ENCODE measurements at places on chromosomes 7 and 10.
A peak's percentile ranks its signal among the peaks of the same experiment; 100 is the strongest.

DNA sequence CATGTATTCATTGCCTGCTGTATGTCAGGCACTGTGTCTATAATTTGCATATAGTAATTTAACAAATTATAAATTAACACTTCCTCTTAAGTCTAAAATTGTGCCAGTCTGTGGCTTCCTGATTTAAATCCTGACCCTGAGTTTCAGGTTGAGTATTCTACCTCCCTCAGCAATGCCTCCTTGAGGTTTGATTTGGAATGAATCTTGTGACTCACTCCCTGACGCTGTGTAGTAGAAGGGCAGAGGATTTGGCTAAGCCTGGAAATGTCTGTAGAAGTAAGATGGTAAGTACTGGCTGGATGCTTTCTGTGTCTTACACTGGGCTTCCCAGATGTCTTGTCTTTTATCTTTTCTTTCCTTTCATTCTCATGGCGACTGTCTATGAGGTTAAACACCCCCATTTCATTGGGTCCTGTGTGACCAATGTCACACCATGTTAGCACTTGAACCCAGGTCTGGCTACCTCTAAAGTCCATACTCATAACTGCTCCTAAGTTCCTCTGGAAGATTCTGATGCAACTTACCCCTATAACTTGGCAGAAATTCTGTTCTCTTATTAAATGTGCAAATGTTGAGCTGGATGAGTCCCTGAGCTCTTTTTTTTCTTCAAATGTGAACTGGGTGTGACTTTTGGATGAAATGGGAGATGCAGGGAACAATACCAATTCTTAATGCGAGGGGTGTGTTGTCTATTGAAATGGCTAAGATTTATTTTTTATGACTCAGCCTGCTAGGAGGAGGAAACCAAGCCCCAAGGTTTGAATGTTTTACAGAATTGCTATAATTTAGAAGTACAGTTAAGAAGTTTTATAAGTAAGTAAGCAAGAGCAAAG lies 48.5 kb downstream of the PLCE1 start:
- DNase-seq = no peak

- DNase-seq = no peak
Observed at GRCh38 chr10:132063432-132063831, 2.3 kb upstream of the JAKMIP3 start.

DNA sequence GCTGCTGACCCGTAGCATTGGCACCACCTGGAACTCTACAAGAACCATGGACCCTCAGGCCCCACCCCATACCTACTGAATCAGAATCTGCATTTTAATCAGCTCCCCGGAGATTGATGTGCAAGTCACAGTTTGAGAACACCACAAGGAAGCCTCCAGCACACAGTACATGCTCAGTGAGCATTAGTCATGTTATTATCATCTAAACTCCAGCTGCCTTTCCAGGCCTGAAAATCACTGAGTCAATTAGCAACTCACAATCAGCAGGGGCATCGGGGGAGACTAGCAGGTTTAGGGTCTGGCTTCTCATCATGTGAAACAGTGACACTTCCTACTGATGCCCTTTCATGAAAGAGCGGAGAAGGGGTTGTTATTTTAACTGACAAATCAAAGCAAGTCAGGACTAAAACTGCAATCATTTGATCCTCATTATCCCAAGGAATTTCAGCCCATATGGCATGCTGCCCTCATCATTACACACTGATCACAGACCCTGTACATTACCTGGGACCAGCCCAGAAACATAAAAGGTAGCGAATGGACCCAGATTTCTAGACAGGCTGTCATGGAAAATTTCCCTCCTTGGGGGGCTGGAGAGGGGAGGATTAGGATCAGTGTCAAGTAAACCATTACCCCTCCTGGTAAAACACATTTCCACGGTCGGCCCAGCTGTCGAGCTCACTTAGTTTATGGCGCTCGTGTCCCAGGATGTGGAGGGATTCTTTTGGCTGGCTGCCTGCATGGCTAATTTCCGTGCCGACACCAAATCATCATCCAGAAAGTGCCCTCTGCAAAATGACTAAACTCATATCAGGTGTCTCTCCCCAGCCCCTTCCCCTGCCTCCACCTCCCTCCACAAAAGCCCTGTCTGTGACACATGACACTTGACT lies 122.8 kb downstream of the PRLHR start:
- DNase-seq = no peak

DNA sequence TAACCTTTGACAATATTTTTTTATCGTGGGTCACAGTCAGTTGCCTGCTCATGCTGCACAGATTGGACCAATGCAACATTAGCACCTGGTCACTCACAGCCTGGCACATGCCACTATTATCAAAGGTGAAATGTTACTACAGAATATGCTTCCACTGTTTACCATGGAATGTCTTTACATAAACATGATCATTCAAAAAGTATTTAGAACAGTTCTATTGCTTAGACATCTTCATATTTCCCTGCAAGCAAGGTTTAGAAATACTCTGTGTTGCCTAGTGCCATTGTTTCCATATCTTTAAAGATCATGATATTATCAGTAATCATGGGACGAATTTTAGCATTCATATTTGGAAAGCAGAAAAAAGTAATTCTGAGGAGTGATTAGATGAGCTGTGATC lies 179.9 kb upstream of the CHRM2 start:
- no peak for DNase-seq

GRCh38 chr7:45400680-45401079 lies 173.5 kb upstream of the ADCY1 start:
- DNase-seq = no peak

DNA sequence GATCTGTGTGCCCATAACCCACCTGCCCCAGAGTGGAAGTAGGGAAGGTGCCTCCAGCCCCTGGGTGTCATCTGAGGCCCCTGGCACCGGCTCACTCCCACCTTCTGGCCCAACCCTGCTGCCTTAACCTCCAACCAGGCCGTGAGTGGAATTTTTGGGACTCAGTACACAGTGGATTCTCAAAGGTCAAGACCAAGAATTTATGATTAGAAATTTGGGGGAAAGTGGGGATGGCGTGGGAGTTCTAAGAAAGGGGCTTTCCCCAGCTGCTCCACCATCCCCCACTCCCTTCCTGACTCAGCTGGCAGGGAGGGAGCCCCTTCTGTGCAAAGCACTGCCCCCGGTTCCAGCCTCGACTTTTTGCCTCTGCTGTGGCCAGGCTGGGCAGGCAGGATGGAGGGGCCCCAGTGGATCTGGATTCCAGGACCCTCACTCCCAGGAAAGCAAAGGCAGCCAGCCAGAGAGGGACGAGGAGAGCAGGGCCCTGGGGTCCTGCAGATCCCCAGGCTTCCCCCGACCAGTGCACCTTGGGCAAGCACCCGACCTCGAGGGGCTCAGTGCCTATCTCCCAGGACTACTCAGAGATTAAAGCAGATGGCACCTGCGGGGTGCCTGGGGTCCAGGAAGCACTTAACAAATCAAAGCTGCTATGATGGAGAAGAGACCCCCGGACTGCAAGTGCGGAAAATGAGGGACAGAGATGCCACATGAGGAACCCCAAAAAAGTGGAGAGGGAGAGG lies 12.8 kb downstream of the SPOCK2 start:
- DNase-seq = no peak

DNA sequence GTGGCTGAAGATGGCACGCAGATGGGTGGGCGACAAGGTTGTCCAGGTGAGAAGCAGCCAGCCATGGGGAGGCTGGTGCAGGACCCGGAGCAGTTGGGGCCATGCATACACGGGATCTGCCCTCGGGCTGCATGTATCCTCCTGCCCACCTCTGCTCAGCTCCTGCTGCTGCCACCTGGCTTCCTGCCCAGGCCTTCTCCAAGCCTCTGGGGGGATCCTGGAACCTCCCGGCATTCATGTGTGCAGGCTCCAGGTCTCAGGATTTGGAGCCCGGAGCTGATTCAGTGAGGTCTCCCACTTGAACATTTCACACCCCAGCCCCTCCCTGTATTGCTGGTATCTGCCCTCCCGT lies 27.0 kb downstream of the PDGFA start:
- no peak for DNase-seq

- no peak for DNase-seq
Observed at GRCh38 chr10:29618341-29619171, 16.2 kb downstream of the SVIL start.

GRCh38 chr7:5354460-5355232 lies 69.0 kb downstream of the TNRC18 start:
- peak; percentile 93 for DNase-seq

GRCh38 chr7:3134745-3135144 lies 91.1 kb upstream of the CARD11 start:
- no peak for DNase-seq

GRCh38 chr7:141114029-141114664 lies 40.3 kb downstream of the TMEM178B start:
- DNase-seq = no peak

GRCh38 chr7:54788664-54789063 lies 29.7 kb upstream of the SEC61G start:
- DNase-seq = peak; percentile 78

DNA sequence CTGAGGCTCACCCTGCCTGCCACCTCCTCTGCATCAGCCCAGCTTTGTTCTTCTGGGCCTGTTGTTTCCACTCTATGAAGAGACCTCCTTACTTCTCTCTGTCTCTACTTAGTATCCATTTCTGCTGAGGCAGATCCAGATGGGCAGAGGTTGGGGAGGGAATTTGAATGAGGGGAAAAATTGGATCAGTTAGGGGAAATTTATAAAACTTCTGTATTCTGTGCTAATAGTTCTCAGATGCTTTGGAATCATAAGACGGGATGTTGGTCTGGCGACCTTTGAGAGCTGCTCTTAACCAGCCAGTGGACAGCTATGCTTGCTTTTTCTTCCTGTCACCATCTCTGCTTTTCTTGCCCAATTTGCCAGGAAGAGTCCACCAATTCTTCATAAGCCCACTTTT lies 55.5 kb downstream of the AUTS2 start:
- DNase-seq = no peak

DNA sequence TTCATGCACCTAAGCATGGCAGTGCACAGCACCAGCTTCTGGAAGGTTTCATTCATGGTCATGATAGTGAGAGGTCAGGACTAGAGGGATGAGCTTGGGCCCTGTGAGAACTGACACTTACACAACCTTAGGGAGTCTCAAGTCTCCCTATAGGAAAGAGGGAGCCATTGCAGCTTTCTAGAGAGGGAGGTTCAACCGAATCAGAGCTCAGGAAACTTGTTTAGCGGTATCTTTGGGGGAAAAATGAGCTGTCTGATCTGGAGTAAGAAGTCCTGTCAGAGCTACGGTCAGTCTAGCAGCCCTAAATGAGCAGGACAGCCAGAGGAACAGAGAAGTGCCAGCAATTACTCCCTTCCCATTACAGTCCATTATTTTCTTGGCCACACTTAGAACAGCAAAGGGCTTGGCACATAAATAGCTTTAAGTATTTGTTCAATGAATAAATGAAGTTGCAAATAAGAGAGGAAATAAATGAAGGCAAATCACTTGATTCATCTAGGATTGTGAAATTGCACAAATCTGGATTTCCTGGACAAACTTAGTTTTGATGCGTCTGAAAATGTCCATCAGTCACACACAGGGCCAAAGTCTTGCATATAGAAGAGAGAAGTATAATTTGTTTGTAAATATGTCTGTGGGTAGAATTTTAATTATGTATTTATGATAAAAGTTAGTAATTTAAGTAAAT lies 262.0 kb downstream of the GLI3 start:
- no peak for DNase-seq

GRCh38 chr7:67724955-67725354 lies 728.3 kb downstream of the TYW1 start:
- no peak for DNase-seq

- peak; percentile 20 for DNase-seq
Observed at GRCh38 chr7:137992550-137993394, 9.1 kb downstream of the CREB3L2 start.

DNA sequence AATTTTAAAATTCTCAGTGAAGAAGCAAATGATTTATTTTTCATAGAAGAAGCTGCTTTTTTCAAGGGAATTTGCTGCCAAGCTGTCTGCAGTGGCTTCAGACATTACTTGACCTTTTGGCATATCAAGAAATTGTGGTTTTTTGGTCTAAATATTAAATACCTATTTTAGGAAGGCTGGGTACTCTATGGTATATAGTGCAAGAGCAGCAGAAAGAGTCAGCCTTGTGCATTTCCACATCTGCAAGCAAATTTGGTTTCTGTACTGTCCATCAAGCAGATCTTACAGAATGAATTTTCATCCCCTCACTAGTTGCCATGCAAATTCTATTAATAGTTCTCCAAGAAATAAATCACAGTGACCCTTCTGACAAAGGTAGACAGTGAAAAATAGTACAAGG lies 222.0 kb downstream of the BICC1 start:
- no peak for DNase-seq

GRCh38 chr10:133461841-133462240 lies 8.1 kb downstream of the SCART1 start:
- no peak for DNase-seq

DNA sequence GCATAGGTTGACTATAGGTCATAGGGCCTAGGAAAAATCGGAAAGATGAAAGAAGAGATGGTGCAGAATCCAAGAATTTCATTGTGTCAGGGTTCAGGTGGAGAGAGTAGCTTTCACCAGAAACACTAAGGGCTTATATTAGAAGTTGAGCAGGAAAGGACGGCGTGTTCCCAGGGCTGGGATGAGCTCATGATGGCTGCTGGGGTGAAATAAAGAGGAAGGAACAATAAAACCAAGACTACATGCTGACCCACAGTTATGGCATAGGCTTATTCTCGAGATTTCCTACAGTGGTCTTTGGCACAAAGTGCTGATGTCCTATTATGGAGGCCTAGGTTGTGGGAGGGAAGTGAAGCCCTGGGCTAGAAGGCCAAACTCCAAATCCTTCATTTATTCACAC lies 195.8 kb downstream of the PTEN start:
- no peak for DNase-seq

DNA sequence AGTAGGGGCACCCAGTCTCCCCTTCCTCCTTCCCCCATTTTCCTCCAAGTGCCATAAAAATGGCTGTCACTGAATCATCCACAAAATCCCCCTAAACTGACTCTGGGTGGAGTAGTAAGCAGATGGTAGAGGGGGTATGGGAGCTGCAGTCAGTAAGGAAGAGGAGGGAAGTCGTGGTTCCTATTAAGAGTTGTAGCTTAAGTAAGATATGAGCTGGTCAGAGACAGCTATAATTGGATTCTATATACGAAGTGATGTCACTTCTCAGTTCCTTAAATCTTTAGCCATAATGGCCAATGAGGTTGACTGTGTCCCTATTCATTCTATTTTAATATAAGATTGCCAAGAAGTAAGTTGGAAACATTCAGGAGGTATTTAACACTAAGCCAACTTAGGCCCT lies 131.7 kb downstream of the SLC16A9 start:
- DNase-seq = no peak

GRCh38 chr7:132436121-132436520 lies 140.1 kb downstream of the PLXNA4 start:
- DNase-seq = peak; percentile 82

- DNase-seq = no peak
Observed at GRCh38 chr10:86113983-86114382, 252.6 kb downstream of the GRID1 start.

DNA sequence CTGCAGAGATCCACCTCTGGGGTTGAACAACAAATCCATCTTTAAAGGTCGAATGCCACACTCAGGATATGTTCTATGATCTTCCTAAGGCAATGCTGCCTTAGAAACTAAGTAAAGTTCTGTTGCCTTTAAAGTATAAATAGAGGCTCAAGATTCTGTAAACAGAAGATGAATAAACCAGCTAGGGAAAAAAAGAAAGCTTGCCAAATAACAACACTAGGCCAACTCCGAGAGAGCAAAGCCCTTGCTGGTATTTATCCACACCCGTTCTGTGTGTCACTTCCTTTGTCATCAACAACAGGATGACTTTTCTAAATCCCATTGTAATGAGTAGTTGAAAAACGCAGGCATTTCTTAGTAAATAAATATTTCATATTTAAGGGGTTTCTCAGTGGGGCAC lies 330.0 kb upstream of the GLI3 start:
- DNase-seq = no peak

GRCh38 chr7:112449353-112449752 lies 907 bp upstream of the IFRD1 start:
- no peak for DNase-seq

GRCh38 chr10:121539786-121540185 lies 58.5 kb downstream of the FGFR2 start:
- no peak for DNase-seq

All from BE2C (cell line).